Nephron progenitor cell (in vitro differentiated cells): ENCODE measurements at places on chromosomes 4 and X.

DNA sequence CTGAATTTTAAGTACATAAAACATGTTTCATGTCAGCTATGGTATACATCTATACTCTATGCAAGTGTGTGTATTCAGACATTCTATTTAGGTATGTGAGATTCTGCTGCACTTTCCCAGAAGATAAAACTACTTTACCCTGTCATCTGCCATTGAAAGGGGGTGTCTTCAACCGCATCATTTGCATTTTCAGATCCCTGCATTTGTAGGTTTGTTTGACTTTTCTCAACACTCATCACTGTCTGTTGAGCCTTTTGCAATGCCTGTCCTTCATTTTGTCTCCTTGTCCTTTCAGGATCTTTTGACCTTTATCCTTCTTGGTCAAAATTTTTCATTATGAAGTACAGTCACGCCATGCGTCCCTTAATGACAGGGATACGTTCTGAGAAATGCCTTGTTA is 103.5 kb downstream of the TMA16 start:
- no peak for DNase-seq

- DNase-seq = no peak
These were observed 336.2 kb downstream of the SLC7A11 start for GRCh38 chr4:137905930-137906329.

- no peak for DNase-seq
These were observed 48.3 kb upstream of the FAM9A start for GRCh38 chrX:8849458-8849857.

GRCh38 chr4:169245061-169245460 is 25.7 kb downstream of the SH3RF1 start:
- DNase-seq = no peak

GRCh38 chr4:158824425-158825274 is 55.8 kb downstream of the FNIP2 start:
- no peak for DNase-seq

GRCh38 chr4:119299260-119299671 is 22.7 kb downstream of the FABP2 start:
- DNase-seq = no peak

GRCh38 chrX:1246816-1247215 is 21.8 kb upstream of the CSF2RA start:
- DNase-seq = peak; percentile 83

GRCh38 chr4:82661181-82661992 is 99.6 kb upstream of the TMEM150C start:
- no peak for DNase-seq

- DNase-seq = no peak
These were observed 40.2 kb upstream of the CD99 start for GRCh38 chrX:2650865-2651264.

- DNase-seq = no peak
These were observed 132.7 kb upstream of the TTC29 start for GRCh38 chr4:147078362-147078761.

GRCh38 chrX:15391850-15392249 is 7.6 kb upstream of the VEGFD start:
- no peak for DNase-seq

DNA sequence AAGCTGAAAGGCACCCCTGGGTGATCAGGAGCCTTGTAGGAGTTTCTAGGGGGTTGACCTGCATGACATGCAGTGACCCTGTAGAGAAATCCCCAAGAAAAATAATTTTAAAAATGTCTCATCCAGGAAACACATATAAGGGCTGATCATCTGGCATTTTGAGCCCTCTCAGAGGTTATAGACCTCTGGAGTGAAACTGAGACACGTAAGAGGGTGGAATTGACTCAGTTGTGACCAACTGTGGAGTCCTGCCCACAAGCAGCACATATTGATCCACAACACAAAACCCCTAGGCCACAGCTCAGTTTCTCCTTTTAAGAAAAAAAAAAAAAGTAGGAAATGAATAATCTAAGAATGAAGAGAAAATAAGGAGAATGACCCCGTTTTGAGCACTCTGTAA is 32.5 kb upstream of the MTMR8 start:
- DNase-seq = no peak

DNA sequence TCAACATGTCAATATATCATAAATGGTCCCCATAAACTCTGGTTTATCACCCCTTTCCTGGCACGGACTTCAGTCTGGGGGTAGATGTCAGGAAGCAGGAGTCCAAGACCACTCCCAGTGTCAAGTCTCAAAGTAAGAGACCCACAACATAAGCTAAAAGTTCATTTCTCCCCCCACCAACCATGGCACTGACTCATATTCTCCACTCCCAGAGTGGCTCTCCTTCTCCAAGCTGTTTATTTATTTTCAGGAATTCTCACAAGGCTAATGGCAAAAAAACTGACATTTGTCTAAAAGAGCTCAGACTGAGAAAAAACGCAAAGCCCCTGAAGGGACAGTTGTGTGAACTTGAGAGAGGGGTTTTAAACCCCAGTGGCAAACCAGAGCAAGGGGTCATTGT is 217.0 kb downstream of the RAB28 start:
- DNase-seq = no peak

DNA sequence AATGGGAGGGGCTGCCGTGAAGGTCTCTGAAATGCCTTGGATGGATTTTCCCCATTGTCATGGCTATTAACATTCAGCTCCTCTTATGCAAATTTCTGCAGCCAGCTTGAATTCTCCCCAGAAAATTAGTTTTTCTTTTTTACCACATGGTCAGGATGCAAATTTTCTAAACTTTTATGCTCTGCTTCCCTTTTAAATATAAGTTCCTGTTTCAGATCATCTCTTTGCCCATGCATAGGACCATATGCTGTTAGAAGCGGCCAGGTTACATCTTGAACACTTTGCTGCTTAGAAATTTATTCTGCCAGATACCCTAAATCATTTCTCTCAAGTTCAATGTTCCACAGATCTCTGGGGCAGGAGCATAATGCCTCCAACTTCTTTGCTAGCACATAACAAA is 13.8 kb upstream of the CLDN34 start:
- no peak for DNase-seq

DNA sequence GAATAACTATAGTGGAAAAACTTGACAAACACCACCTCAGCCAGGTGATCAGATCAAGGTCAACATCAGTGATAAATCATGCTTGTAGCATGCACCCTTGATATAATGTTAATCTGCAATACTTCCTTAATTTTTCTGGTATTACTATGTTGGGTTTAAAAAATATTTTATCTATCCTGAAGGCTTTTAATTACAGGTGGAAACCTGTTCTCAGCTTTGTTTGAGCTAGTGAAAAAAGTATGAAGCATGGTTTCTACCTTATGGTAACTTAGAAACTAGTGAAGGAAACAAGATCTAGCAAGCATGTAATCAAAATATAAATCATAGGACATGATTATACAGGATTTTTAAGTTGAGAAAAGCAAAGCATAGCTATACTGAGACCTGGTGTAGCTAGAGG is 26.6 kb downstream of the MAOA start:
- no peak for DNase-seq

DNA sequence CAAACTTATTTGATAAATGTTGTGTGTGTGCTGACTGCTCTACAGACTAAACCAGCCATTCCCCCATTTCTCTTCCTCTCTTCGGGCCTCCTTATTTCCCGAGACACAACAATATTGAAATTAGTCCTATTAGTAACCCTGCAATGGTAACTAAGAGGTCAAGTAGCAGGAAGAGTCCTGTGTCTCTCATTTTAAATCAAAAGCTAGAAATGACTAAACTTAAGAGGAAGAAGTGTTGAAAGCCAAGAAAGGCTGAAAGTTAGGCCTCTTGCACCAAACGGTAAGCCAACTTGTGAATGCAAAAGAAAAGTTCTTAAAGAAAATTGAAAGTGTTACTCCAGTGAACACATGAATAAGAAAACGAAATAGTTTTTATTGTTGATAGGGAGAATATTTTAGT is 357.8 kb upstream of the SLC7A11 start:
- DNase-seq = no peak

DNA sequence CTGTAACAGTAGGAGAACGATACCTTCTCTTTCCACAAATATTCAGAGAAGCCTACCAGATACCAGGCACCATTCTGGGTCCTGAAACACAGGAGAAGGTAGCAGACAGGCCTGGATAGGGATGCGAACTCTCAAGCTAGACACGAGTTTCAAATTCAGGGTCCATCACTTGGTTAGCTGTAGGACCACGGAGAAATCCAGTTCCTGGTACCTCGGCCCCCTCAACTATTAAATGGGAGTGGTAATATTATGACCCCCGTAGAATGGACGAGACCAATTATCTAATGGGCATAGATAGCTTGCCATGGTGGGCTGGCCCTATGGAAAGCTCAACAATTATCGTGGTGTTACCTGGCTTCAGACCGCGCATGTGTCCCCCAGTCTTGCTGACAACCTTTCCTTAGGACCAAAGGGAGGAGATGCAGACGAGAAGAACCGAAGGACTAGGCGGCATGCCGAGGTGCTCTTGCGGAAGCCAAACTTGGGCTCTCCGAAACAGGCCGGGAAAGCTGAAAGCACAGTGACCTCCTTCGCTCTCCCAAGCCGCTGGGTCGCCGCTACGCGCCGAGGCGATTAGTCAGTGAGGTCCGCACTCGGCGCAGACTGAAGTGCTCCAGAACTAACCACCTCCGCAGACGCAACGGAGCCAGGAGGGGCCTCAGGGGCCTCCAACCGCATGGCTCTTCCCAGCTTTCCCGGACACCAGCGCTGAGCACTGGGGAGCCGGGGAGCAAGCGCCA is 19.6 kb downstream of the NKX3-2 start:
- DNase-seq = no peak
